ENCODE measurements at places on chromosomes 11 and 22.

DNA sequence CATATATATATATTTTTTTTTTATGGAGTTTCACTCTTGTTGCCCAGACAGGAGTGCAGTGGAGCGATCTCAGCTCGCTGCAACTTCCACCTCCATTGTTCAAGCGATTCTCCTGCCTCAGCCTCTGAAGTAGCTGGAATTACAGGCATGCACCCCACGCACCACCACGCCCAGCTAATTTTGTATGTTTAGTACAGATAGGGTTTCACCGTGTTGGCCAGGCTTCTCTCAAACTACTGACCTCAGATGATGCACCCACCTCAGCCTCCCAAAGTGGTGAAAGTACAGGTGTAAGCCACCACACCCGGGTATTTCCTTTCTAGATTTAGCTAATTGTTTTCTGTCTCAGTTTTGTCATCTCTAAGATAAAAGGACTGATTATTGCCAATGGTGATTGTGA is 821.1 kb downstream of the CNTN5 start:
- no peak for DNase-seq

DNA sequence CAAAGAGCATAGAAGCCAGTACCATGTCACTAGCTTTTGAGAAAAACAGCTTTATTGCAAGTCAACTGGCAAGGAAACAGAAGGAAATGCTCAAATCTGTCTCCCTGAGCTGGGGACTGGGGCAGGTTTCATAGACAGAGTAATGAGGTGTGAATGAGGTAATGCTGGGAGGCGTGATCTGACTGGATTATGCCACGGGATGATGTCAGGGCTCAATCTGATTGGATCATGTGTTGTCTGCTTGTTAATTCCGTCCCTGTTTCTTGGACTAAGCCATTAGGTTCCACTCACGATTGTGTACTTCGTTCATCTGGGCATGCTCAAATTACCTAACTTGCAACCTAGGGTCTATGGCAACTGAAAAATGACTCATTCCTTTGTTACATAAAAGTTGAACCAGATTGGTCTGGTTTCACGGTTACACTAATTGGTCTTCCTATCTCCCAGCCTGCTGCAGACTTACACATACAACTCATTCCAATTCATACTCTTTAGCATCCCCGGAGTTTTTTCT is 20.2 kb upstream of the OR10A5 start:
- DNase-seq = no peak

DNA sequence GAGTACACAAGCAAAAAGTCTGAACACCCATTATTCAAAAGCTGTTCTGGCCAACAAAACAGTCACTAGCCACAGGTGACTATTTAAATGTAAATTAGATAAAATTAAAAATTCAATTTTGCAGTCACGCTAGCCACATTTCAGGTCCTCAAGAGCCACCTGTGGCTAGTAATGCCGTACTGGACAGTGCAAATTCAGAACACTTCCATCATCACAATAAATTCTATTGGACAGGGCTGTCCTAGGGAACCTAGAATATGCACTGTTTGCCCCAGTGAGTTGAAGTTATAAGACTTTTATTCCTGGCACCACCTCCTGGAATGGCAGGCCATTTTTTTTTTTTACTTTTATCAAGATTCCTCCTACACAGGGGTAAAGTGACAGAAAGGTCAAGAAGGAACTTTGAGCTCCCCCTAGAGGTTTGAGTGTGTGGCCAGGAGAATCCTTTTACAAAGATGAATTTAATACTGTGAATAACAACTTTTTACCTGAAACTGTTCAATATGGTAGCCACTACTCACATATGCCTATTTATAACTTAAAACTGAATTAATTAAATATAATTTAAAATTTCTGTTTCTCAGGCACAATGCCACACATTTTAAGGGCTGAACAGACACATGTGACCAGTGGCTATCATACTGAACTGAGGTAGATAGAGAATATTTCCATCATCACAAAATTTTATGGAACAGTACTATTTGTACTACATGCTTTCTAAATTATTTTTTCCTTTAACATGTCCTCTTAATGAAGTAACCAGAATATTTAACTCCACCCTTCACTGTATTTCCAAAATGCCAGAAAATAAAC is 6.5 kb downstream of the MSANTD2 start:
- DNase-seq = no peak

- no peak for DNase-seq
Observed at GRCh38 chr22:43297270-43298061, 45.7 kb downstream of the SCUBE1 start.

- no peak for DNase-seq
Observed at GRCh38 chr11:69359735-69360480, 66.0 kb downstream of the MYEOV start.

DNA sequence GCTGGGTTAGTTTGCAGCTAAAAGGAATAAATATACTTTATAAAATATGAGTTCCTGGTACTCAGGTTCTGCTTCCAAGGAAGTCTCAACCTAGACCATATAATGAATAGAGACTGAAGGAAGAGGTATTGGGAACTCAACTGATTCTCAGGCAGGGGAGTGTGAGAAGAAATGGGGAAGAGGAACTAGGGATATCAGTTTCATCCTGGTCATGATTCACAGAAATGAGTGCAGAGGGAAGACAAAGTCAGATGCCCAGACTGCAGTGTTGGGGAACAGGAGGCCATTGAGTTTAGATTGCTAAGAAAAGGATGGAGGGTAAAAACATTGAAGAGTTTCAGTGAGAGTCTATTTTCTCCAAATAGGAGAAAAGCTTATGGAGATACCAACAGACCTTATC is 28.8 kb downstream of the PLAAT5 start:
- DNase-seq = no peak

- no peak for DNase-seq
Observed at GRCh38 chr22:27775758-27776649, 25.6 kb downstream of the MN1 start.

DNA sequence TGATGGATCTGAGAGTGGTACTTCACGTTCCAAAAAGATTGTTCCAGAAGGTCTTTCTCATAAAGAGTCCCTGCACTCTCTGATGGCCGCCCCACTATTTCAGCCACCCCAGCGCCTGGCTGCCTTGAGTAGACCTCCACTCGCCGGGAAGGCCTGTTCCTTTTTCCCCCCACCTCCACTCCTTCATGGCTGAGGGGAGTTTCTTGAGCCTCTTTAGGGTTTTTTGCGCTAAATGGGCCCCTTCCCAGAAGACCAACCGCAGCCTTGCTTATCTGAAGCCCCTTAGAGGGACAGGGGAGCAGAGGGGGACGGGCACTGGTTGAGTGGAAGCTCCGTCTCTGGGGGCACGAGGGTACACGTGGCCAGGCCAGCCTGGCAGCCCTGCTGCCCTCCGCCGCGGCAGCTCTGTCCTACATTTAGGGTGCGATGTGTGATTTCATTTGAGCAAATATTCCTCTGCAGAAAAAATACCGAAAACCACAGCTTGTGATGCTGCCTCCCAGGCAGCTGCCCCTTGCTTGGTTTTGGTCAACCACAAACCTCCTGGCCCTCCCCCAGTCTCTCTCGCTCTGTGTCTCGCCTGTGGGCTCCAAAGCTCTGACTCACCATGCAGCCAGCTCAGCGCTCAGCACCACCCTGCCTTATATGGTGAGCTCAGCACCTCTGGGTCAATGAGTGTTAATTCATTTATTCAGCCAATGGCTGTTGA is 88.7 kb downstream of the TP53I11 start:
- DNase-seq = peak; percentile 65

DNA sequence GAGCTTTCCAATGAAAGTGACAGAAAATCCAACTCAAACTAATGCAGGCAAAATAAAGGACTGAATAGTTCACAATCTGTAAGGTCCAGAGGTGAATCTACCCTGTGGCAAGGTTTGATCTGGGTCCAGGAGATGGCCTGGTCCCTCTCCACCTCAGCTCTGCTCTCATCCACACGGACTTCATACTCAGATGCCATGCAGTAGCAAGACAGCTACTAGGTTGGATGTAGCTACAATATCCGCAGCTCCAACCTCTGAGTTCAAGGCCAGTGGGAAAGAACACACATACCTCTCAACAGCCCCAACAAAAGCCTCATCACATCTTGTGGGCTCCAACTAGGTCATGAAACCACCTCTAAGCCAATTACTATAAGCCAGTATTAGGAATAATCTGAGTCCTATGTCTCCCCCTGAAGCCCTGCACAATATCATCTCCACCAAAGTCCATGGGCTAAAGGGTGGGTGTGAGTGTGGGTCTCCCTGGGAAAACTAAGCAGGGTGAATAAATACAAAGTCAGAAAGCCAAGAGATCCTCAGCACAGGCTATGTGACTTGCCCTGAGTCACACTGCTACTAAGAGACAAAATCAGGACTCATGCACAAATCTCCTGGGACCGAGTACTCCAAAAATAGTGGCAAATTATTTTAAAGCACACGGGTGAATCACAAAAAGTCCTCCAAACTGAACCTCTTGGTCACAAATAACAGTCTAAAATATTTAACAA is 78.8 kb downstream of the LARGE1 start:
- DNase-seq = no peak

GRCh38 chr11:130766650-130767565 is 149.4 kb downstream of the SNX19 start:
- no peak for DNase-seq

- DNase-seq = no peak
Observed at GRCh38 chr11:17750013-17750800, 15.6 kb downstream of the KCNC1 start.

GRCh38 chr22:49207008-49208003 is 620.4 kb downstream of the BRD1 start:
- no peak for DNase-seq

GRCh38 chr11:36054628-36055027 is 110.8 kb downstream of the LDLRAD3 start:
- DNase-seq = no peak

DNA sequence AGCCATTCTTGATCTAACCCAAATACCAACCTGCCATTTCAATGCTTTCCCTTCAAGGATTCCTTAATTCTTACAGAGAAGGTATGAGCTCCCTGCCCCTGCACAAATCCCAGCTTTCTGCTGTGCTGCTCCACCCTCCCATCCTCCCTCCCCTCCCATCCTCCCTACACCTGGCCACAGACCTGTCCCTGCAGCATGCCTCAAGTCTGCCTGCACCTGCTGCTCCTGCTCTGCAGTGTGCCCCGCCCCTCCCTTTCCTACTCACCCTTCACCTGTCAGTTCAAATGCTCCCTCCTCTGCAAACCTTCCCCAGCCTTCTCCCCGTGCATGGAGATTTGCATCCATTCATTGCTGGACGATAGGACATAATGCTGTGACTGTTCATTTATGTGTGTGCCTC is 139.9 kb upstream of the NARS2 start:
- DNase-seq = no peak

DNA sequence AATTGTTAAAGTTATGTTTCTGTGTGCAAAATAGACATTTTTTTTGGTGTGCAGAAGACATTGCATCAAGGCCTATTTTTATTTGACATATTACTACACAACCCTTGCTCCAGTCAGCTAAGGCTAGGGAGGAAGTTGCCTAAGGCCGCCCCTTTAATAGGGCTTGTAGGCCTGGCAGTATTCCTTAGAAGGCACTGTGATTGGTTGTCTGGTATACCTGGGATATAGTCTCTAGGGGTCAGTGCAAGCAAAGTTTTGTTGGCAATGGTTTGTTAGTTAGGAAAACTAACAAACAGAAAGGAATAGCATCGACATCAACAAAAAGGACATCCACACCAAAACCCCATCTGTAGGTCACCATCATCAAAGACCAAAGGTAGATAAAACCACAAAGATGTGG is 16.9 kb downstream of the CCDC15 start:
- no peak for DNase-seq
